Ascending aorta (tissue), 2 donors: ENCODE measurements at places on chromosomes 2 and 18.

GRCh38 chr2:184890311-184890710 lies 292.0 kb downstream of the ZNF804A start:
- no peaks in the 10 kb centered on the region for H3K4me1 ChIP-seq
- no peaks in the 10 kb centered on the region for H3K27me3 ChIP-seq
- no peaks in the 10 kb centered on the region for H3K36me3 ChIP-seq
- no peak for DNase-seq

GRCh38 chr2:96336104-96336775 lies 674 bp downstream of the NCAPH start:
- no peaks in the 10 kb centered on the region for H3K27me3 ChIP-seq
- no peak overlapping the region for H3K27ac ChIP-seq
- H3K4me3 ChIP-seq: peak overlapping the region; percentile 73
- no peak for DNase-seq
- no peaks in the 10 kb centered on the region for H3K36me3 ChIP-seq

DNA sequence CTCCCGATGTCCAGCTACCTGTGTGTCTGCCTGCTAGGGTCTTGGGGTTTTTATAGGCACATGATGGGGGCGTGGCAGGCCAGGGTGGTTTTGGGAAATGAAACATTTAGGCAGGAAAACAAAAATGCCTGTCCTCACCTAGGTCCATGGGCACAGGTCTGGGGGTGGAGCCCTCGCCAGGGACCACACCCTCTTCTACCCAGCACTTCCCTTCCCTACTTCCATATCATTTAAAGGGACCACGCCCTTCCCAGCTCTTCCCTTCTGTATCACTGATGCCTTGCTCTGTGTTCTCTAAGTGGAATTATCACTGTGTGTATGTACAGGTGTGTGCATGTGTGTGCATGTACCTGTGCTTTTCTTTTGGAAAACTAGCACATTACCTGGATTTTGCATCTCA lies 6.3 kb downstream of the UGT1A1 start:
- no peaks in the 10 kb centered on the region for H3K27me3 ChIP-seq
- H3K4me3 ChIP-seq: no peak overlapping the region
- H3K4me1 ChIP-seq: no peaks in the 10 kb centered on the region

DNA sequence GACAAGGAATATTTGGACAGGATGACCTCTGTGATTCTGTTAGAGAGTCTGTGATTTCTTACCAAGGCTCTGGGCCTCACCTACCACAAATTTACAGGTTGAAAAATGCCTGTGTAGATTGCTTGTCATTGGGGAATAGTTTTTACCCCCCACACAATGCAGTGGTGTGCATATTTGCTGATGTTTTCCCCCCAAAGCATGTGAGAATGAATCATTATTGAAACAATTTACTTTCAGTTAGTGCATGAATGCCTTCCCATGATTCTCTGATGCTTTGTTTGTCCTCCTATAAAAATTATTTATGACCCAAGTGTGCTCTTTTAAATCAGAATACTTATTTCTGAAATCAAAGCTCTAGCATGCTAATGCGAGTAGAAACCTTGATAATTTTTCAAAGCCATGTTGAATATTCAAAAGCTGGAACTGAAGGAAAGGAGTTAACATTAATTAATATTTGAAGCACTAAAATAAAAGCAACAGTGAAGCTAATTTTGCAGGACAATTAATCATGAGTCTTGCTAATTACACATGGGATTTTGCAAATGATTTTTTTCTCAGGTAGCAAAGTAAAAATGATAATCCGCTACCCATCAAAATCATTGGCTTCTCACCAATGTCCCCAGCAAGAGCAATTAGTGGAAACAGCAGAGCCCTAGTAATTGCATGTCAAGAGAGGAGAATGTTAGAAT lies 361.2 kb upstream of the HNRNPA3 start:
- DNase-seq: no peak
- H3K4me1 ChIP-seq: no peaks in the 10 kb centered on the region
- no peak overlapping the region for H3K27ac ChIP-seq
- H3K27me3 ChIP-seq: no peaks in the 10 kb centered on the region
- H3K36me3 ChIP-seq: no peaks in the 10 kb centered on the region

- H3K4me3 ChIP-seq: peak overlapping the region; percentile 14
- no peak overlapping the region for H3K27ac ChIP-seq
- H3K27me3 ChIP-seq: no peaks in the 10 kb centered on the region
- H3K4me1 ChIP-seq: peaks cover 6% of the 10 kb centered on the region
- no peaks in the 10 kb centered on the region for H3K36me3 ChIP-seq
These were observed 198.9 kb downstream of the HDAC4 start for GRCh38 chr2:239201884-239202283.

GRCh38 chr2:219851801-219852481 lies 224.5 kb downstream of the SLC4A3 start:
- H3K36me3 ChIP-seq: no peaks in the 10 kb centered on the region
- H3K4me1 ChIP-seq: no peaks in the 10 kb centered on the region
- DNase-seq: no peak

- H3K27me3 ChIP-seq: no peaks in the 10 kb centered on the region
- H3K27ac ChIP-seq: no peak overlapping the region
- H3K4me1 ChIP-seq: no peaks in the 10 kb centered on the region
- DNase-seq: no peak
- no peaks in the 10 kb centered on the region for H3K36me3 ChIP-seq
These were observed 550.3 kb upstream of the HS6ST1 start for GRCh38 chr2:128868686-128869551.

GRCh38 chr2:149040451-149040850 lies 2.0 kb downstream of the LYPD6B start:
- no peaks in the 10 kb centered on the region for H3K4me1 ChIP-seq
- no peak overlapping the region for H3K4me3 ChIP-seq
- no peak for DNase-seq
- H3K27me3 ChIP-seq: no peaks in the 10 kb centered on the region
- no peak overlapping the region for H3K27ac ChIP-seq

- H3K36me3 ChIP-seq: peaks cover 29% of the 10 kb centered on the region
- H3K4me3 ChIP-seq: no peak overlapping the region
- no peak overlapping the region for H3K27ac ChIP-seq
- no peaks in the 10 kb centered on the region for H3K4me1 ChIP-seq
These were observed 89.2 kb downstream of the SP100 start for GRCh38 chr2:230505162-230505561.

- H3K27me3 ChIP-seq: no peaks in the 10 kb centered on the region
- no peak overlapping the region for H3K27ac ChIP-seq
- H3K4me3 ChIP-seq: no peak overlapping the region
- peaks cover 20% of the 10 kb centered on the region for H3K4me1 ChIP-seq
- DNase-seq: no peak
These were observed 16.1 kb downstream of the NCK2 start for GRCh38 chr2:105760639-105761337.

DNA sequence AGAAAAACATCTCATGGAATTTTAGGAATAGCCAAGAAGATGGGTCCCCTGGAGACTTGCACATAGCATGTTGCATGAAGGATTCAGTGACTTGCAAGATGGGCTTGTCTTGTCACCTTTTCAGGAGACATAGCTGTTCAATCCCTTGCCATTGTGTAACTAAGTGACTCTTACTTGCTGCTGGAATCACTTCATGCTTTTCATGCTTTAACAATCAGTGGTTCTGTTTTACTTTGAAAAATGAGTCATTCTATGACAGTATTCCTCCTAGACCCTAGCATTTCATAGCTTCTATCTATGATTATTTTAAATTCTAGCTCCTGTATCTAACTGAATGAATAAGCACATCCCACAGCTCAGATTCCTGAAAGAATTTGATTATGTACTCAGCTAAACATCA lies 2.8 kb downstream of the KYNU start:
- H3K4me1 ChIP-seq: no peaks in the 10 kb centered on the region
- DNase-seq: no peak
- no peaks in the 10 kb centered on the region for H3K36me3 ChIP-seq
- H3K4me3 ChIP-seq: no peak overlapping the region
- H3K27me3 ChIP-seq: no peaks in the 10 kb centered on the region

GRCh38 chr2:241218131-241219029 lies 29.9 kb downstream of the ANO7 start:
- H3K4me1 ChIP-seq: no peaks in the 10 kb centered on the region
- no peaks in the 10 kb centered on the region for H3K36me3 ChIP-seq
- peak overlapping the region; percentile 65 for H3K4me3 ChIP-seq
- no peak overlapping the region for H3K27ac ChIP-seq
- H3K27me3 ChIP-seq: no peaks in the 10 kb centered on the region

GRCh38 chr2:70523996-70524965 lies 29.3 kb downstream of the TGFA start:
- DNase-seq: no peak
- peaks cover 4% of the 10 kb centered on the region for H3K4me1 ChIP-seq
- H3K4me3 ChIP-seq: no peak overlapping the region
- no peaks in the 10 kb centered on the region for H3K36me3 ChIP-seq
- no peaks in the 10 kb centered on the region for H3K27me3 ChIP-seq
- no peak overlapping the region for H3K27ac ChIP-seq

- DNase-seq: peak; percentile 50
- no peak overlapping the region for H3K27ac ChIP-seq
- H3K27me3 ChIP-seq: no peaks in the 10 kb centered on the region
- peaks cover 3% of the 10 kb centered on the region for H3K4me1 ChIP-seq
- H3K36me3 ChIP-seq: peaks cover 34% of the 10 kb centered on the region
These were observed 84.0 kb downstream of the NFATC1 start for GRCh38 chr18:79479761-79480161.

DNA sequence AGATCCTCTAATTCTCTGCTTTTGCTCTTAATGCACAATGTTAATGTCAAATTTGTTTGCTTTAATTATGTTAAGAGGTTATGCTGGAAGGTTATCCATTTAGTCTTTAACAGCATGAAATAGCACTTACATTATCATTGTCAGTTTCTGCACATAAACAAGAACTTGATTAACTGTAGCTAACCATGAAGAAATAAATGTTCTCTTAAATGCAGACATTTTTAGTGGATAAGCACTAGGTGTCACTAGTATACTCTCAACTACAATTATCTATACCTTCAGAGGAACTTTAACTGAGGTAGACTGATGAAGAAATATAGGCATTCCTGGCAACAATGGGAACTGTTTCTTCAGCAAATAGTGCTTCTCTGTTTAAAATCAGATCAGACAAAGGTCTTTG lies 178.8 kb upstream of the CHST9 start:
- H3K4me1 ChIP-seq: no peaks in the 10 kb centered on the region
- H3K4me3 ChIP-seq: no peak overlapping the region
- H3K27me3 ChIP-seq: no peaks in the 10 kb centered on the region

DNA sequence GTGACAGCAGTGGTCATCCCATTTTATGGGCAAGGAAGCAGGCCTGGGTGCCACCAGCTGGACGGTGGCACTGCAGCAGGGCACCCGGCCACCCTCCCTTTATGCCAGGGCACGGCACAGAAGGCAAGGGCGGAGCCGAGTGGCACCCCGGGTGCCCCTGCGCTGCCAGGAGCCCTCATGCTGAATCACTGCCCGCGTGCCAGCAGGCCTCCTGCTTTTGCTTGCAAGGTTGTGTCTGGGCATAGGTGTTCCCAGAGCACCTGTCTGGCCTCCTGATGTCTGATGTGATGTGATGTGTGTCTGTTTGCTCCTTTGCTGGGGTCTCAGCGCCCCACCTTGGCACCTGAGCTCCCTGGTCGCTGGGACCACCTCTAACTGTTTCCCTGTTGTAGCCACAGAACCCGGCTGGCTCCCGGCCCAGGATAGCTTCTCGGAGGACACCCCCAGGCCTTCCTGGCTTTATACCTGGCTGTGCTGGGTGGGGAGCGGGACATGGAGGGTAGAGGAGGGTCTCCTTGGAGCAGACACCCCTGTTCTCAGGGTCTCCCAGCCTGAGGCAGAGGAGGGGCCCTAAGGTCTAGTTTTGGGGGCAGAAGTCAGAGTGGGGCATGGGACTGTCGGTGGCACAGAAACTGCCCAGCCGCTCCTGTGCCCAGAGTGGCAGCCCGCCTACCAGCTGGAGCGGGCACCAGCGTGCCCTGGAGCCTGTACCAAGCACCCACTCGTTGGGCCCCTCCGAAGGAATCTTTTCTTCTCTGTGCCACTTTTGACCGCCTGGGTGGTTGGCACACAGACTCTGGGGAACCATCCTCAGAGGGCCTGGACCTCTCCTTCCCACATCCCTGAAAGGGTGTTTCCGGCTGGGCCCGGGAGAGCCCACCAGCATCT lies 3.6 kb downstream of the GPC1 start:
- H3K4me1 ChIP-seq: peaks cover 23% of the 10 kb centered on the region
- H3K36me3 ChIP-seq: no peaks in the 10 kb centered on the region
- DNase-seq: no peak

GRCh38 chr2:68591225-68591624 lies 52.2 kb upstream of the PROKR1 start:
- no peak overlapping the region for H3K27ac ChIP-seq
- no peaks in the 10 kb centered on the region for H3K4me1 ChIP-seq
- no peaks in the 10 kb centered on the region for H3K36me3 ChIP-seq
- no peak for DNase-seq
- no peak overlapping the region for H3K4me3 ChIP-seq

DNA sequence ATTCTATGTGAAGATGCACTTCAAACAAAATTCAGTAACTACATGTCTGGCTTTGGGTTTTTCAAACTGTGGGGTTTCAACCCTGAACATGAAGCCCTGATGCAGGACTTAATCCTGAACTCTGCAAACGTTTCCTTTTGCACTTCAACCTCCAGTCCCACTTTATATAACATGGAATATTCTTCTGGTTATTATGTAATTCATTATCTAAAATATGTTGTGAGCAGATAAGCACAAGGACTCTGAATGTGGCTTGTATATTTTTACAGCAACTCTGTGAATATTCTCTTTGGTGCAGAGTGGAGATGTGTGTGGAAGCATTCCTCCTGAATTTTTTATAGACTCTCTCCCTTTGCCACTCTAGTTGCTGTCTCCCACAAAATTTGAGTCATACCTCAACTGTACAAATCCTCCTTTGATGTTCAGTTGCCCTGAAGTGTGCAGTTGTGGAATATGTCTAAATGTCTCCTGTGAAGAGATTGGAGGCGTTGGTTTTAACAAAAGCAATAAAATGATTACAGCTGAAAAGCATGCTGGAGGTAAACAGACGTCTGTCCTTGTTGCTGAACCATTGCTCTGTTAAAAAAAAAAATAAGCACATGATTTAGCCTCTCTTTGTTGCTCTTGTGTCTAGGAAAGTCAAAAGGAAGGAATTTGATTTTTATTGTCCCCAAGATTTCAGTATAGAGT lies 205.1 kb upstream of the NRP2 start:
- no peak for DNase-seq
- no peaks in the 10 kb centered on the region for H3K4me1 ChIP-seq
- no peak overlapping the region for H3K27ac ChIP-seq
- no peak overlapping the region for H3K4me3 ChIP-seq

- H3K27me3 ChIP-seq: no peaks in the 10 kb centered on the region
- no peak for DNase-seq
- H3K4me1 ChIP-seq: no peaks in the 10 kb centered on the region
- H3K36me3 ChIP-seq: no peaks in the 10 kb centered on the region
- H3K27ac ChIP-seq: no peak overlapping the region
These were observed 19.6 kb downstream of the CHN1 start for GRCh38 chr2:174985614-174986013.

- H3K4me1 ChIP-seq: peaks cover 4% of the 10 kb centered on the region
- DNase-seq: no peak
- H3K4me3 ChIP-seq: no peak overlapping the region
- H3K36me3 ChIP-seq: no peaks in the 10 kb centered on the region
- H3K27ac ChIP-seq: no peak overlapping the region
These were observed 40.5 kb downstream of the ROCK1 start for GRCh38 chr18:21071071-21071470.
